ENCODE measurements at places on chromosomes 5 and 9.

GRCh38 chr5:35811108-35811741 lies 45.5 kb upstream of the IL7R start:
- no peak for DNase-seq

- no peak for DNase-seq
These were observed 120.2 kb upstream of the PITX1 start for GRCh38 chr5:135154197-135154596.

DNA sequence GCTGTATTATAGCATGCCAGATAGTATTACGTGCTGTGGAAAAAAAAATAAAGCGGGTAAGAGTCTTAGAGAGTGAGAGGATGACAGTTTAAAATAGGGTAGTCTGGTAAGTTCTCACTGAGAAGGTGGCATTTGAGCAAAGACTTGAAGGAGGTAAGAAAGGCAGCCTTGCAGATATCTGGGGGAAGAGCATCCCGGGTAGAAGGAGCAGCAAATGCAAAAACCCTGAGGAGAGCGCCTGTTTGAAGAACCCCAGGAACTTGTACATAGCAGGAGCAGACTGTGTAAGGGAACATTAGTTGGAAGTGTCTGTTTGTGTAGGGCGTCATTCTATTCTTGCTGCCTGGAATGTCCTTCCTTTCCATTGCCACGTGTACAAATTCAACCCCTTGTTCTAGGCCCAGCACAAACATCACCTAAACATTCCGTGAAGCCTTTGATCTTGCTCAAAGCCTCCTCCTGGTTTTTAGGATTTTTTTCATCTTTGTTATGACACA lies 2.6 kb downstream of the AP3S1 start:
- DNase-seq = no peak

GRCh38 chr9:114281473-114282103 lies 41.3 kb upstream of the ORM1 start:
- DNase-seq = no peak

DNA sequence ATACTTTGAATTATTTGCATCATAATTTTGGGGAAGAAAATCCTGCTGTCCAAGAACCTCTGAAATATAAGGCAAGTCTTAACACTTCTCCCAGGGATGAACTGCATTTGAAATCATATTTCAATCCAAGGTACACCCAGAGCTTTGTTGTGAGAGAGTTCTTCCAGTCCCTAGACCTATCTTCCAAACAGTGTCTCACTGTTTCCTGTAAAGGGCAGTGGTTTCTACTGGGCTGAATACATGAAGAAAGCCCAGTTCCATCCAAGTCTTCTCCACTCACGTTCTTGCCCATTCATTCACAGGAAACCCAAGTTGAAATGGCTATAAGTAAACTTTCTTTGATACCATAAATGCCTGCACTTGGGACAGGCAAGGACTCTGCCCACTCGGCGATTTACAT lies 108.3 kb upstream of the LHFPL2 start:
- DNase-seq = no peak

DNA sequence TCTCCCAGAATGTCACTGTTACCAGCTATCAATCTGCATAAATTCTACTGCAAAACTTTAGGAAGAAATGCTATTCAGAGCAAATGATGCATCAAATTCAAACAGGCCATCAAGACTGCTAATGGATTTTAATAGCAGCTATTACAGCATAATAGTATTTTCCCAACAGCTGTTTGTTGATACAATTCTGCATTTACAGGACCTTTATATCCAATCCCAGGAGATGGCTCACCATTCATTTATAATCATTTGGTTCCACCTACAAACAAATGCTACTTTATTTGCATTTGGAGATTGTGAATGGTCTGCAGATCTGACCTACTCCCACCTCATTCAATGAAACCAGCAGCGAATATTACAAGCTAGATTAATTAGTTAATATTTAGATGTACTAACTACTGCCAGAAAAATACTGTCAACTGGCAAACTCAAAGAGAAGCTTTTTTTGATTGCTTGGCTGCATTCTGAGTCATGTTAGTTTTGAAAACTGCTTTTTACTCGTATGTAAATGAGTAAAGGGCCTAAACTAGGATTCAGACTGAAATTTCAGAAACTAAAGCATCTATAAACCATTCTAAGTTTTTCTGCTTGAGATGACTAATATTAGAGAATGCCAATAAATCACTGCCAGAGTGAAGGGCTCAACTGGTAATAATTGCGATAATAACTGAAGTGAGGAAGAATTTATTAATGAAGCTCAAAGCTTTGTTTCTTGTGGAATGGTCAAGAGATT lies 7.1 kb upstream of the PCA3 start:
- peak; percentile 73 for DNase-seq

- no peak for DNase-seq
These were observed 35.5 kb downstream of the BICD2 start for GRCh38 chr9:92728831-92729734.

- DNase-seq = no peak
These were observed 89.8 kb downstream of the ZNF354C start for GRCh38 chr5:179150011-179150410.

GRCh38 chr9:77978086-77978781 lies 53.4 kb downstream of the GNAQ start:
- DNase-seq = no peak

DNA sequence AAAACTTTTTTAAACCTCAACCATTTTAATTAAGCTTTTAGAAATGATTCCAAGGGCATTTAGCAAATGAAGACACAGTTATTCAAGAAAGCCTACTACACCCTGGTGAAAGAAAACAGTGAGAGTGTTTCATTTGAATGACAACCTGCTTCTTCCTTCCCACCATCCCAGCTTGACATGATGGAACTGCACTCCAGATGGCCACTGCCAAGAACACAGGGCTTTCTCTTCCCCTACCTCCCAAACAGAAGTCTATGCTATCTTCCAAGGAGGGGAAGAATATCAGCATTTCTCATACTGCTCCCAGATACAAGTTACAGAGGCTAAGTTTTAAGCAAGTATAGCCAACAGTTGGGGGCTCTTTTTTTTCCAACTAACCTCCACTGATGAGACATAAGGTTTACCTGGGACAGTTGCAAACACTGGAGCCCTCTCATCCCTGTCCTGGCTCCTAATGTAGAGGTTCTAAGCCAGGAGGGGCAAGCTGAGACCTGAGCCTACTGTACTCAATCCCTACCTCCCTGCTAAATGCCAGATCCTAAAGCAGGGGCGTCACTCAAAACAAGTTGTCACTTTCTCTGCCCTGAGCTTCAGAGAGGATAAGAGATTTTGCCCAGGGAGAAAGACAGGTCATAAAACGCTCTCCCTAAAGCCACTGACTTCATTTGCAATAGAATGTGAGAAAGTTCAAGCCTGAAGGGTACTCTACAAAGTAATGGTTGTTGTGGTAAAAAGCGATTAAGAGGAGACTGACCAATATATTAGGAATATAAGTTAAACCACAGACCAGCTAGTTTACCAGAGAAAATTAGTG lies 88.5 kb upstream of the SLC27A6 start:
- DNase-seq = no peak

GRCh38 chr9:137273095-137273490 lies 4.4 kb upstream of the TOR4A start:
- DNase-seq = no peak

DNA sequence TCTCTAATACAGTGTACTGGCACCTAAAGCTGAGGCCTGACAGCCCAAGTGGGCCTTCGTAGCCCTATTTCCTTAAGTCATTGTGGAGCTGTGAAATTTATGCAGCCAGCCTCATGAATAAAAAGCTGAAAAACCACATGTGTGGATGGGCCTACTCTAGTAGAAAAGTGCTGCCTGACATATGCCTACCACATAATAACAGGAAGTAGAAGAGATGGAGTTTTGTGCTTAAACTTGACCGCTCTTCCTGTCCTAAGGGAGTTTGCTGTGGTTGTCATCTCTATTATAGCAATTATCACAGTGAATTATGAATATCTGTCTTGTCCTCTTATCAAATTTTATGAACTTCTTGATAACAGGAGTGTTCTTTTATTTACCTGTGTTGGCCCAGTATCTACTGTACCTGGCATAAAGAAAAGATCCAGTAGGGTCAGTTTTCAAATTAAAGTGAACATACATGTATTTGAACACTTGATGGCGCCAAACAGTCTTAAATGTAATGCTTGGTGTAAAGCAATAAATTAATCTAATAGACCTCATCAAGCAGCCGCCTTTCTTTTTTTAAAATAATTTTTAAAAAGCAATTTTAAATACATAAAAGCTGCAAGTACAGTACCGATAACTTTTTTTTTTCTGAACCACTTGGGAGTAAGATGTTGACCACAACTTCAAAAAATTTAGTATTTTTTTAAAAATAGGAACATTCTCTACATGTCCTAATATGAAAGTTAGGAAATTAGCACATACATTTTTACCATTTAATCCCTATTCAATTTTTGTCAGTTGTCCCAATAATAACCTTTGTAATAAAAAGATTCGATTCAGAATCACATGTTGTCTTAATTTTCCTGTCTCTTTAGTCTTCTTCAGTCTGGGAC lies 51.0 kb downstream of the FKTN start:
- DNase-seq = peak; percentile 24

GRCh38 chr5:177304392-177305119 lies 957 bp downstream of the PRELID1 start:
- DNase-seq = no peak

- DNase-seq = no peak
These were observed 152.8 kb upstream of the IER5L start for GRCh38 chr9:129330711-129331492.

DNA sequence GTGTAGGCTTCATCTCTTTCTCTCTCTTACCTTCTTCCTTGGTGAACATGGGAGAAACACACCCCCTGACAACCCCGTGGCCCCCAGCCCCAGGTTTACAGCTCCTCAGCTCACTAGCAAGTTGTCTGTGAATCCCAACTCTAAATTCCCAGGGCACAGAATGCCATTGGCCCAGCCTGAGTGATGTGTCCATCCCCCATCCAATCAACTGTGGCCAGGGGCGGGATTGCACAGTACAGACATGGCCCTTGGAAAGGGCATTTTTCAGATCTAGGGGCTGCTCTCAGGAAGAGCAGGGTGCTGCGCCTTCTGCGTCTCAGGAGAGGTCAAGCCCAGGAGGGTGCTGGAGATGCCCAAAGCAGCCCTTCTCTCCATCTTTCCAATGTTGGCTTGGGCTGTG lies 48.2 kb upstream of the ASS1 start:
- DNase-seq = no peak

DNA sequence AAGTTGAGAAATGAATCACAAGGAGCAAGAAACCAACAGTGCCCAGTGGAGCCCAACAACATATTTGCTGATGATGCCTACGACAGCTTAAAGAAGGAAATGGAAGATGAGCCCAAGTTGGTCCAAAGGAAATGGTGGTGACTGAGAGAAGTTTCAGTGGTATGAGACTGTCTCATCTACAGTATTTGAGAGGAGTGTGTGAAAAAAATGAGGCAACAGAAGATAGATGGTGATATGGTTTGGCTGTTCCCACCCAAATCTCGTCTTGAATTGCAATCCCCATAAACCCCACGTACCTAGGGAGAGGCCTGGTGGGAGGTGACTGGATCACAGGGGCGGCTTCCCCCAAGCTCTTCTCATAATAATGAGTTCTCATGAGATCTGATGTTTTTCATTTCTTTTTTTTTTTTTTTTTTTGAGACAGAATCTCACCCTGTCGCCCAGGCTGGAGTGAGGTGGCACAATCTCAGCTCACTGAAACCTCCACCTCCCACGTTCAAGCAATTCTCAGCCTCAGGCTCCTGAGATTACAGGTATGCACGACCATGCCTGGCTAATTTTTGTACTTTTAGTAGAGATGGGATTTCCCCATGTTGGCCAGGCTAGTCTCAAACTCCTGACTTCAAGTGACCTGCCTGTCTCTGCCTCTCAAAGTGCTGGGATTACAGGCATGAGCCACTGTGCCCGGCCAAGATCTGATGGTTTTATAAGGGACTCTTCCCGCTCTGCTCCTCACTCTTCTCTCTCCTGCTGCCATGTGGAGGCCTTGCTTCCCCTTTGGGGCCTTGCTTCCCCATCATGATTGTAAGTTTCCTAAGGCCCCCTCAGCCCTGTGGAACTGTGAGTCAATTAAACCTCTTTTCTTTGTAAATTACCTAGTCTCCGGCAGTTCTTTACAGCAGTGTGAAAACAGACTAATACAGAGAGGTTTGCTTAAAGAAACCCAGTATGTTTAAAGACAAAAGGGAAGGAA lies 30.2 kb downstream of the EFCAB9 start:
- DNase-seq = no peak

- DNase-seq = no peak
These were observed 44.8 kb downstream of the LIX1 start for GRCh38 chr5:97097326-97098230.

GRCh38 chr9:98129451-98129881 lies 10.4 kb upstream of the TRIM14 start:
- DNase-seq = no peak

GRCh38 chr5:171010816-171011215 lies 149.0 kb downstream of the RANBP17 start:
- no peak for DNase-seq

- DNase-seq = no peak
These were observed 205.6 kb downstream of the ZNF462 start for GRCh38 chr9:107068581-107068980.

DNA sequence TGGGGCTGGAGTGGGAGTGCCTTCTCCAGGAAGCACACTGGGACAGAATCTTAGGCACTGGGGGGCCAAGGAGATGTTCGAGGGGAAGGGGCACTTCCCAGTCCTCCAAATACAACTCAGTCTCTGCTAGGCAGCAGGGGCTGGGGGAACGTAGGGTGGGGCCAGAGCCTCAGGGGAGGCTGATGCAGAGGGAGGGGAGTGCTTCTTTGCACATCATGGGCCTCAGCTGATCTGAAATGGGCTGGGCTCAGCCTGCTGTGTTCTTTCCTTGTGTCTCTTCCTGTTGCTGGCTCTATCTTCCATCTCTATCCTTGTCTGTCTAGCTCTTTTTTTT lies 15.6 kb downstream of the PSD2 start:
- no peak for DNase-seq

- DNase-seq = no peak
These were observed 23.1 kb downstream of the IRF1 start for GRCh38 chr5:132467287-132467984.

DNA sequence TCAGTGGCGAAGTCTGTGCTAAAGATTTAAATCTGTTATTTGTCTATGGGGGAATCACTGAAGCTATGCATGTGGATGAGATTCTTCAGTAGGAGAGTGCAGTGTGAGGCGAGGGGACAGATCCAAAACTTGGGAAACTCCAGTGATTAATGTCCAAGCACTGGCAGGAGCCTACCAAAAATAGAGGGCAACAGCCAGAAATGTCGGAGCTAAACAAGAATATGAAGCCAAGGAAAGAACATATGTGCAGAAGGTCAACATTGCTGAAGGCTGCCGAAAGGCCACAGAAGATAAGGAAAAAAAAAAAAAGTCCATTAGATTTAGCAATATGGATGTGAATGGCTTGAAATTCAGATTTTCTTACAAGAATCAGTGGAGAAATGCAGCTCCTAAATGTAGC lies 61.8 kb downstream of the C6 start:
- no peak for DNase-seq

GRCh38 chr5:96004087-96004486 lies 42.4 kb upstream of the ELL2 start:
- no peak for DNase-seq

- no peak for DNase-seq
These were observed 55.2 kb downstream of the NEURL1B start for GRCh38 chr5:172696171-172696849.

GRCh38 chr5:95975703-95976102 lies 14.1 kb upstream of the ELL2 start:
- DNase-seq = no peak

All from NCI-H1930 (cell line).